ENCODE measurements at places on chromosomes 2 and 18.

- no peak for DNase-seq
These were observed 33.5 kb downstream of the BARD1 start for GRCh38 chr2:214775971-214776370.

GRCh38 chr2:241324775-241325174 is 9.1 kb downstream of the SEPTIN2 start:
- DNase-seq: no peak

GRCh38 chr2:26569216-26570082 is 71.7 kb downstream of the CIB4 start:
- no peak for DNase-seq

DNA sequence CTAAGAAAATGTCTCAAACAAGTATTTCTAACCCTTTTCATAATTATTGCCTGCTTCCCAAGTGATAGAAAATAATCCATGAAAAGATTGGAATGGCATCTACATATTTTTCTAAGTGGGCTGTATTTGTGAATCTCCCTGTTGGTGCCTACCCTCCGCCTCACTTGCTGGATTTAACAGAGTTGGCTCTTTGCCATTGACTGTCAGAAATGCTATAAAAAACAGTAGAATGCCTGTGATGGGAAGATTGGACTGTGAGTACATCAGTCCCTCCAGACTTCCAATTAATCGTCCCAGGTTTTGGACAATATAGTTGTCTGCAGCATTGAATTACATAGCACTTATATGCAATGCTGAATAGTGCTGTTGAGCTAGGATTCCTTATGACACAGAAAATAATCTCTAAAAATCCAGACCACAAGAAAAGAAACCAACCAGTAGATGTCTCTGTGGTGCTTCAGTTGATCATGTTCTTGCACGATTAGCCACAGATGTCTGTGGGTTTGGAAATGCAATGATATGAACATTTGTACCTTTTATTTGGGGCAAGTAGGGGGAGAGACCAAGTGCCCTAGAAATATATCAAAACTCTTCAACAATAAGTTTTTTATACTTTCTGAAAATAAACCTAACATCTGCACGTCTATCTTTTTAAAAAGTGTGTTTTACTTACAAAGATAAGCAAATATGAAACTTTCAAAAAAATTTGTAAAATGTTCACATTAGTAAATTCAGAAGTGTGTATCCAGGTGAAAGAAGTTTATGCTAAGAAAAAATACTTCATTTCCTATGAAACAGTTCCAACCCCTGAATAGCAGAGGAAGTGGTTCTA is 88.5 kb downstream of the DYNAP start:
- DNase-seq: peak; percentile 2

- no peak for DNase-seq
These were observed 249.3 kb downstream of the ERBB4 start for GRCh38 chr2:212289301-212289700.

- DNase-seq: no peak
These were observed 55.3 kb upstream of the RMDN2 start for GRCh38 chr2:37869771-37870170.

DNA sequence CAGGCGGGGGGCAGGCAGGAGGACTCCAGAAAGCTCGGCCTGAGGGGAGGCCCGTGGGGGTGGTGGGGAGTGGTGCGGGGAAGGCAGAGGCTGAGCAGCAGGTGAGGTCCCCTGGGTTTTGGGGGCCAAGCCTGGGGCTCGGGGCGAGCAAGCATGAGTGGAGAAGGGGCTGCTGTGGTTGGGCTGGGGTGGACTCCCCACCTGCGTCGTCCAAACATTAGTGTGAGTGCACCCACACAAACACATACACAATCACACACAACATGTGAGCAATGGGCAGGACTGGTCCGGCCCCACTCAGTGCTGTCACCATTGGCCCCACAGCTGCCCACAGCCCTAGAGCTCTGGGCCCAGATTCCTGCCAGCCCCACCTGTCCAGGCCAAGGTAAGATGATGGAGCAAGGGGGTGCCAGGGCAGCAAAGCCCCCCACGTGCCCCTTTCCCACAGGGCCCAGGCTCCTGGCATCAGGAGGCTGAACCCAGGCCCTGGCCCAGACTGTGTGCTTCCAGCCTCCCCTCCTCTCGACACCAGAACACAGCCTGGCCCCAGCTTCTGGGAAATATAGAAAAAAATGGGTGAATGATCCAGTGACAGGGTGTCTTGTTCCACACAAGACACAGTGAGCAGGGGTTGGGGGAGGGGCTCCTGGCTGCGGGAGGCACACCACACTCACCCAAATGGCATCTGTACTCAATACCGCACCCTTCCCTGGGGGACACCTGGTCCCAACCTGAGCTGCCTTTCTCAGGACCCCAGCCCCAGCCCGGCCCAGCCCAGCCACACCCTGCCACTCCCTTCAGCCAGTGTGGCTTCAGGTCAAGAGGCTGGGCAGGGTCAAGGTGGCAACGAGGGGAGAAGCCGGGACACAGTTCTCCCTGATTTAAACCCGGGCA is 463 bp upstream of the ALPP start:
- no peak for DNase-seq

DNA sequence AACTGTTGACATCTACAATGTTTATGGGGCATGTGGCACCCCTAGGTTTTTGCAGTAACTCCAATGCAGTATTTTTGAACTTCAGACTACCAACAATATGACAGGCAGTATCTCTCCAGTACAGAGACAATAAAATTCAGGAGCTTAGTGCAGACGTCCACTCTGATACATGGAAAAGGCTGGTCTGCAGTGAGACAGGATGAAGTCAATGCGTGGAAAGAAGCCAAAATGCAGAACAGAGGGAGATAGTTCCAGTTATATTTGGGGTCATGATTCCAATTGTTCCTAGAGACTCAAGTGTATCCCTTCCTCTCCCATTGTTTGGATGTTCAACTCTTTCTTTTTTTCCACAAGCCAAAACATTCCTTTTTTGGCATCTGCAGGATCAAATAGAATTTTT is 18.7 kb upstream of the SMAD2 start:
- DNase-seq: no peak

GRCh38 chr2:207238831-207239701 is 73.3 kb upstream of the KLF7 start:
- DNase-seq: no peak

DNA sequence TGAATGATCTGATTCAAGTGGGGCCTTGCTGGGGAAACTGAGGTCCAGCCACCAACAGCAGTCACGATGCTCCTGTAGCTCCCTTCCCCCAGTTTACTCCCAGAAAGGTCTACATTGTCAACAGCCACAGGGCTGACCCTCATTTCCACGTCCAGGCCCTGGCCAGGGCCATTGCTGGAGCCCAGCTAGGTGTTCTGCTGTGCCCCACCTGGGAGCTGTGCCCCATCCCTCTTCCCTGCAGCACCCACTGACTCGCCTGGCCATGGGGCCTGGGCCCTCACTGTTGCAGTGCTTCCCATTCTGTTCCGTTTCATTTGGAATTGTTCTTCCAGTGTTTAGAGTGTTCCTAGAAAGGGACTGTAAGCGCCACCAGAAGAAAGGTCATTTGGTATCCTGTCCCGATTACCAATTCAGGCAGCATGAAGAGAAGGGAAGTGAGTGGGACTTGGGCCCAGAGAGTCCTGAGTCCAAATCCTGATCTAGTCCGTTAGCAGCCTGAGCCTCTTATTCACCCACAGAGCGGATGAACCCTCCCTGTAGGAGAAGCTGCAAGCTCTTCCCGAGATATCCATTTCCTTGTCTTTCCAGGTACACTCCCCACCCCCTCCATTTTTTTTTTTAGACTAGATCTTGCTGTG is 73.1 kb upstream of the HPCAL1 start:
- no peak for DNase-seq

GRCh38 chr2:98568161-98568956 is 40.0 kb downstream of the COA5 start:
- no peak for DNase-seq

GRCh38 chr2:54577944-54578647 is 122.0 kb downstream of the SPTBN1 start:
- no peak for DNase-seq

- DNase-seq: no peak
These were observed 72.5 kb downstream of the HS1BP3 start for GRCh38 chr2:20578266-20578894.

GRCh38 chr2:147331790-147332419 is 512.9 kb upstream of the ACVR2A start:
- DNase-seq: peak; percentile 14

- no peak for DNase-seq
These were observed 169.1 kb upstream of the THUMPD2 start for GRCh38 chr2:39948016-39948719.

DNA sequence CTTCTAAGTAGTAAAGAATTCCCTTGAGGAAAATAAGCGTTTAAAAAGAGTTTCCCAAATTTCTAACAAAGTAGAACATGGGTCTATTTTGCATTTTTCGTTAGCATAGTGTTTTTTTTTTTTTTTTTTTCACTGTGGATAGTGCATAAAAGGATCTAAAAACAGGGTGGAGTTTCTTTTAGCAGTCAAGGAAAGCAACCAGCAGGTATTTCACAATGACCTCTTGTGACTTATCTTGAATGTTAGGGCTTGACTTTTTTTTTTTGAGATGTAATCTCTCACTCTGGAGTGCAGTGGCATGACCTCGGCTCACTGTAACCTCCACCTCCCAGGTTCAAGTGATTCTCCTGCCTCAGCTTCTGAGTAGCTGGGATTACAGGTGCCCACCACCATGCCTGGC is 14.9 kb upstream of the DGKD start:
- DNase-seq: no peak

DNA sequence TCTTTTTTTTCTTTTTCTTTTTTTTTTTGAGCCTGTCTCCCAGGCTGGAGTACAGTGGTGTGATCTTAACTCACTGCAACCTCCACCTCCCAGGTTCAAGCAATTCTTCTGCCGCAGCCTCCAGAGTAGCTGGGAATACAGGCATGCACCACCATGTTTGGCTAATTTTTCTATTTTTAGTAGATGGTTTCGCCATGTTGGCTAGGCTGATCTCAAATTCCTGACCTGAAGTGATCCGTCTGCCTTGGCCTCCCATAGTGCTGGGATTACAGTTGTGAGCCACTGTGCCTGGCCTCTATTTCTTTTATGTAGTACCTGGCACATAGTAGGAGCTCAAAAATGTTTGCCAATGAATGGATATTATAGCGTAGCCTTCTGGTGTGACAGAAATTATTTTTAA is 6.8 kb upstream of the CFLAR start:
- no peak for DNase-seq

DNA sequence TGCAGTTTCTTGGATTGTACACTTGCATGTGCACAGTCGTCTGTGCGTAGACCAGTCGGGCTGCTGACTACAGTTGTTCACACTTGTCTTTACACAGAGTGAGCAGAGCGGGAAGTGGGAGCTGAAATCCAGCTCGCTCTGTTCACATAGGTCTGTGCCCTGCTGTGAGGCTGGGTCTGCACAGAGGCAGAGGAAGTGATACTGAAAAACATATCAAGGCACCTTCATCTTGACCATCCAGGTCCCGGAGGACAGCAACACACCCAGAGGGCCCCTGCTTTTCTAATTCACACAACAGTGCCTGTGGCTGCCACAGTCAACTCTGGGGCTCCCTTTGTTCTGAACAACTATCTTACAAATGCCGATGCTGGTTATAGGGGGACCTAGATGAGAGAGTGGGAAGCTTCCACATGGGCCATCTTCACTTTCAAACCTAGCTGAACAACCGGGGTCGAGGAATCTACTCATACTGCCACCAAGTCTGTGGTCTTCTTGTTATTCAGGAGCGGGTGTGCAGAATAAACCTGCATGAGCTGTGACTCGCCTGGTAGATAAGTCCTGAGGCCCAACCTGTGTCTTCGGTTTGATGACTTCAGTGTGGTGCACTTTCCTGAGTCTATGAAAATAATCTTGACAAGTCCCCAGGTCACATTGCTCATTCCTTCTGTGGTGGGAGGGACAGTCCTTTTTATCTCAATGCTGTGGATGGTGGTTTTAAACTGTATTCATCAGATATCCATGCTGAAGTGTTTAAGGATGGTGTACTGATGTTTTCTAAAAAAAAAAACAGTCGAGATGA is 3.5 kb upstream of the ADNP2 start:
- DNase-seq: peak; percentile 18

DNA sequence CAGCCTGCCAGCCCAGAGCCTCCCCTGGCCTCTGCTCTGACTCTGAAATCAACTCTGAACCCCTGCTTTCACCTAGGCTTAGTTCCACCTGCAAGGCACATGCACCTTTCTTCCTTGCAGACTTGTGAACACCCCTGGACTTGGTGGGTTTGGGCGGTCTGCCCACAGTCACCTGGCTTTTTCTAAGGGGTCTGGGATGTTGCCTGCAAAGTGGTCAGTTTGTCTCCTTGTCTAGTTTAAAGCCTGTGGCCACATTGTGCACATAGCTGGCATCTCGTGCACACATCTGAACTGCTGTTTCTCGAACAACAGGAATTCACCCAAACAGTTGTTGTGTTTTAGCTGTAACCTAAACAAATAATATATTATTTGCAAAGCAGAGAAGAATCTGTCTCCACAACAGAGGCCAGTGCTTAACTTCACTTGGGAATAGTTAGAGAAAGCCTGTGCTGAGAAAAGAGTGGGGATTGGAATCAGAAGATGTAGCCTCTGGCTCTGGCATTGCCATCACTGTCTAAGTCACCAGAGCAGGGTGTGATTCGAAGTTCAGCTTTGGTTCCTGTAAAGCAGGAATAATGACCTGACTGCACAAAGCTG is 108.5 kb downstream of the TMEM18 start:
- no peak for DNase-seq

DNA sequence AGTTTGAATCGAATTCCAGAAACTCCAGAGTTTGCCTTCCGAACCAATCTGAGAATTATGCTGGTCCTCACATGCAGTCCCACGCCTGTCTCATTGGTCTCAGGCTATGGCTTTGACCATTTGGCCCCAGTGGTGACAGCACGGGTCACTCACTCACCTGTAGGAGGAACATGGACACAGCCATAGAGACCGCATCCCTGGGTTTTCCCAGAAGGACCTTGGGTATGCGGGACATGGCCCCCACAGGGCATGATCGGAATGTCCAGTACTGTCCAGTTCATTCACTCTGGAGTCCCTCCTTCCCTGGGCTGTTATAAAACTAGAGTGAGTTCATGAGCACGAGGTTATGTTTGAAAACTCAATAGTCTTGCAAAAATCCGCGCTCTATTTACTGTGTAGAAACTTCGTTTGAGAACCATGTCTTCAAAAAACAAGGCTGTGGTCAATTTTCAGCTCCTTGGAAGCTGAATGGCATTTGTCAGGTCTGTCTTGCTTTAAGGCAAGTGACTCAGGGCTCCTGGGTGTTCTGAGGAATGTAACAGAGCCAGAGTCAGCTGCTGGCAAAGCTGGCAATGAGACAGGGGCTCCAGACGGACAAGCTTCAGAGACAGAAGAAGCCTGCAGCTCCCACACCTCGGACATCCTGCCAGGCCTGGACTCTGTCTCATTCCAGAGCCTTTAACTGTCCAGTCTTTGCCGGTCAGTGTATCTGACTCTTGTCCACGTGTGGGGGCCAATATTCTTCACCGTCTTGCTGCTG is 86.7 kb upstream of the TMEM18 start:
- no peak for DNase-seq
